ENCODE measurements at places on chromosomes 3 and 15.

DNA sequence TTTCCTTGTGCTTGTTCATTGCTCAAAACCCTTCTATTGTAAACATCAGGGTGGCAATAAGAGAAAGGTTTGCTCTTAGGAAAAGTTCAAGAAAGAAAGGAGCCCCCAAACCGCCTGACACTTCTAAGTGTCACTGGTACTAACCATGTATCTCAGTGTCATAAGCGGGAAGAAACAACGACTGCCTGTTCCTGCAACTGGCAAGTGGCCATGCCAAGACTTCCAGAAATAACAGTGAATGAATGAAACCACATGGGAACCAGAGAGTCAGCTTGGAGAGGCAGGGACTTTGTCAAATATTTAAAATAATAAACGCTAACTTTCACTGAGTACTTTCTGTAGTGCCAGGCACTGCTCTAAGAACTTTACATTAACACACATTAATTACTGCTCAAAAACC lies 1.1 kb downstream of the PLSCR2 start:
- no peak for DNase-seq

GRCh38 chr15:52102463-52102862 lies 10.1 kb downstream of the BCL2L10 start:
- DNase-seq = no peak

- no peak for DNase-seq
Observed at GRCh38 chr15:62740141-62741004, 302.2 kb upstream of the TPM1 start.

DNA sequence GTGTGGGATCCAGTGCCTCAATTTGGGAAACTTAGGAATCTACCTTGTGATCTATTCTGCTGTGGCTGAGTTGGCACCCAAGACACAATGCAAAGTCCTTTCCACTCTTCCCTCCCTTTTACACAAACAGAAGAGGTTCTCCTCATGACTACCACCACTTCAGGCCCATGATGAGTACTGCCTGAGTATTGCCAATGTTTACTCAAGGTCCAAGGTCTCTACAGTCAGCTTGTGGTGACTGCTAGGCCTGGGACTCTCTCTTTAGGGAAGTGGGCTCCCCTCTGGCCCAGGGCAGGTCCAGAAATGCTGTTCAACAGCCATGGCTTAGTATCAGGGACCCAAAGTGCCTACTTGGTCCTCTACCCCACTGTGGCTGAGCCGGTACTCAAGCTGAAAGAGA lies 56.8 kb upstream of the PEX5L start:
- no peak for DNase-seq

DNA sequence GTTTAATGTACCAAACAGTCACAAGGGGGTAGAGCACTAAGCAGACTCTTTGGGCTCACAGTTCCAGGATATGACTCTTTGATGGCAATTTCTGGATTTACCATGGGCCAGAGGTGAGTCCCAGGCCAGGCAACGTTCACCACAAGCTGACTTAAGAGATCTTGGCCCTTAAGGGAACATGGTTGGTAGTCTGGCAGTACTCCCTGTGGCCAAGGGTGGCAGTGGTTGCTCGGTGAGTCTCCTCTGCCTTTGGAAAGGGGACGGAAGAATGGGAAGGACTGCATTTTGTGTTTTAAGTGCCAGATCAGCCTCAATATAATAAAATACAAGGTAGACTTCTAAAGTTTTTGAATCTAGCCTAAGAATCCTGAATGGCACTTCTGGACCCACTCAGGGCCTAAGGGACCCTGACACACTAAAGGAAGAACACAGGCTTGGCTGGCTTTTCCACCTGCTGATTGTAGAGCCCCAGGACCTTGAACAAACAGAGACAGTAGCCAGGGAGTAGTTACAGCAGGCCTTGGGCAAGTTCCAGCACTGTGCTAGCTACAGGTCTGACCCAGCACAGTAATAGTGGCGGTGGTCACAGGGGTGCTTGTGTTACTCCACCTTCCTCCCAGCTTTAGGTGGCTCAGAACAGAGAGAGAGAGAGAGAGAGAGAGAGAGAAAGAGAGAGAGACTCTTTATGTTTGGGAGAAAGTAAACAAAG lies 730.7 kb upstream of the ALCAM start:
- no peak for DNase-seq

DNA sequence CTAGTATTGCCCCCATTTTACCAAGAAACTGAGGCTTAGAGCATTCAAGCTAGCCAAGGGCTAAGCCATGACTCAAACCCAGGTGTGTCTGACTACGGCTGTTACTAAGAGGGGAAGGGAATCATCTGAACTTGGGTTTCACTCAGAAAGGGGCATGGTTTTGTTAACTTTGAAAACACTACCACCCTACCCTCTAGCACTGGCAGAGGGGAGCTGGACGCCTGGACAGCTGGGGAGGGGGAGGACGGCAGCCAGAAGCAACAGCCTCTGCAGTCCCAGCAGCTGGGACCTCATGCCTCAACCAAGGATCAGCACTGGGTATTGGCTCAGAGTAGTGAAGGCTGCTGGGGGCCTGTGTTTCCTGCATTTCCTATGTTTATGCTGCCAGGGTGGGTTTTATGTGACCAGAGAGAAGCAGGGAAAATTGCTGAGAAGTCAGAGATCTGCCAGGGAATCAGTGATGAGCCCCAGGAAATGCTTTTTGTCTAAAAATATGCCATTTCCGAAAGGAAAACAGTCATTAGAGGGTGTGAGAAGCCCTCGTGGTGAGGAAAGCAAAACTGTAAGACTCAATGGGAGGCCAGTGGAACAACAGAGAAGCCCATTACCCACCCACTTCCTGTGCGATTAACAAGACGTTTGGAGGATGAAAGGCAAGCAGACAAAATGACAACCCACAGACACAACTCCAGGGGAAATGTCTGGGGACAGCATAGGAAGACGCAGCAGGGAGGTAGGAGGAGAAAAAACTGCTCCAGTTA lies 41.2 kb downstream of the LIPC start:
- DNase-seq = no peak

DNA sequence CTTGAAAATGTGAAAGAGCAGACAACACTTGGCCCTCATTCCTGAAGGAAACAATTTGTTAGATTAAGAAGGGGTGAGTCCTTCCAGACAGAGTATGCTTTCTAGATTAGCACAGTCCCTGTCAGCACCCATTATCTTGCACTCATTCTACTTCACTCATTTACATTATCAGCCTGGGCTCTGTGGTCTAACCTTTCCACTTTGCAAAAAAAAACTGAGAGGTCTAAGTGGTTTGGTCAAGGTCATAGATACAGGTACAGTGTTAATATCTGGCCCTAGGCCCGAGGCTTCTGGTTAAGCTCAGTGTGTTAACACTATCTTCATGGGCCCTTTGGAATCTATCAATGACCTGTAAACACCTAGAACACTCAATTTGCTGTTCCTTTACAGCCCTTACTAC lies 123.4 kb upstream of the LRRN1 start:
- no peak for DNase-seq

GRCh38 chr3:46127503-46127902 lies 80.6 kb downstream of the CCR1 start:
- no peak for DNase-seq

GRCh38 chr3:148079370-148079769 lies 618.3 kb upstream of the AGTR1 start:
- no peak for DNase-seq

GRCh38 chr3:164460851-164461250 lies 617.4 kb downstream of the SI start:
- DNase-seq = no peak

DNA sequence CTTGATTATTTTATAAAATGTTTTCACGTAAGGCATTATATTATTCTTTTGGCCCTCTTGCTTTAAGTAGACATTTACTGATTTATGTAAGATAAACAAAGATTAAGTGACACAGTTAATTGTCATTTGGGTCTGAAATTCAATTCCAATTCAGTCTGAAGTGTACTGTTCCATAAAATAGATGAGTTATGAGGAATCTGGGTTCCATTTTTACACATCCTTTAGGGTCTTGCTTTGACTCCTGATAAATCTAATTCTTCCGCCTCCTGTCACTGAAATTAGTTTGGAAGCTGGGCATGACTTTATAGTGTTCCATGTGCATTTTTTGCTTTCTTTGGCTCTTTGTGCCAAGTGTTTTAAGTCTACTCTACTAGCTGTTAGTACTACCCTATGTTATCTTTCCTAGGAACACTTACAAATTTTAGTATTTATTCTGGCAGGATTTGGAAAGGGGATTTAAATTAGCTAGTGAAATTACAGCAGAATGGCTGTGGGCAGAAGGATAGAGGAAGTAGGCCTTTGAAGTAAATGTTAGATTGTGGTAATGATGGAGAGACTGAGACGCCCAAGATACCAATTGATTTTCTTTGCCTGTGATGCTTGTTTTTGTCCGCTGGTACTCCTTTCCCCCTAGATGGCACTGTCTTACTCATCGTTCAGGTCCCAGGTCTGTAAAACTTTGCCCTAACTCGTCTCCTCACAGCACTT lies 14.3 kb downstream of the ARL8B start:
- DNase-seq = no peak

GRCh38 chr15:86493884-86494283 lies 414.2 kb downstream of the AGBL1 start:
- DNase-seq = no peak

- DNase-seq = no peak
Observed at GRCh38 chr15:68672251-68672650, 93.5 kb downstream of the CORO2B start.

- DNase-seq = no peak
Observed at GRCh38 chr15:88120026-88120425, 136.5 kb downstream of the NTRK3 start.

- no peak for DNase-seq
Observed at GRCh38 chr3:162799910-162800309, 1303.3 kb downstream of the OTOL1 start.

DNA sequence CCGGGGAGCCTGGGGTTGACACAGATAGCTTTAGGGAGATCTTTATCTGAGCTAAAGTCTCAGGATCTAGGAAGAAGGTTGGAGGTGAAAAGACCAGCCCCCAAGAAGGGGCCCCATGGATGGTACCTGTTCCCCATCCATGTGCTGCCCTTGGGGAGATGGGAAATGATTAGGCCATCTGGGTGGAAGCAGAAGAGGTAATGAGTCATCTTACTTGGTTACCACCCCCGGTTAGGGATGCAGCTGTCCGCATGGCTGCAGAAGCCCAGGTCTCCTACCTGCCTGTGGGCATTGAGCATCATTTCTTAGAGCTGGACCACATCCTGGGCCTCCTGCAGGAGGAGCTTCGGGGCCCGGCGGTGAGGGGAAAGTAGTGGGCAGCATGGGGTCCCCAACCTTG lies 3.1 kb upstream of the CPLX3 start:
- no peak for DNase-seq

DNA sequence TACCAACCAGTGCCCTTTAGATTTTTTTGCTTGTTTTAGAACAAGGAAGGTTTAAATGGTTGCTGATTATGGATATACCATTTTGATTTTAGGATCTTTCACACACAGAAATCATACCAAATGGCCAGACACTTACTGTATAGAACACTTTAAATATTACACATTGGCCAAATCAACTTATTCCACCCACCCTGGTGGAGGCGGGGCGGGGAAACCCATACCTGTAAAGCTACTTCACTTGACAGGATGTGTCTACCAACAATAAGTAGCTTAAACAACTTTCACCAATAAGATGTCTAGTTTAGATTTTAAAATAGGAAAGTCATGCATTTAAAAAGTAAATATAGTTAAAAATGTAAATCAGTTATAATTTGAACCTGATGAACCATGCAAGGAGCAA lies 17.0 kb upstream of the SFMBT1 start:
- DNase-seq = no peak

DNA sequence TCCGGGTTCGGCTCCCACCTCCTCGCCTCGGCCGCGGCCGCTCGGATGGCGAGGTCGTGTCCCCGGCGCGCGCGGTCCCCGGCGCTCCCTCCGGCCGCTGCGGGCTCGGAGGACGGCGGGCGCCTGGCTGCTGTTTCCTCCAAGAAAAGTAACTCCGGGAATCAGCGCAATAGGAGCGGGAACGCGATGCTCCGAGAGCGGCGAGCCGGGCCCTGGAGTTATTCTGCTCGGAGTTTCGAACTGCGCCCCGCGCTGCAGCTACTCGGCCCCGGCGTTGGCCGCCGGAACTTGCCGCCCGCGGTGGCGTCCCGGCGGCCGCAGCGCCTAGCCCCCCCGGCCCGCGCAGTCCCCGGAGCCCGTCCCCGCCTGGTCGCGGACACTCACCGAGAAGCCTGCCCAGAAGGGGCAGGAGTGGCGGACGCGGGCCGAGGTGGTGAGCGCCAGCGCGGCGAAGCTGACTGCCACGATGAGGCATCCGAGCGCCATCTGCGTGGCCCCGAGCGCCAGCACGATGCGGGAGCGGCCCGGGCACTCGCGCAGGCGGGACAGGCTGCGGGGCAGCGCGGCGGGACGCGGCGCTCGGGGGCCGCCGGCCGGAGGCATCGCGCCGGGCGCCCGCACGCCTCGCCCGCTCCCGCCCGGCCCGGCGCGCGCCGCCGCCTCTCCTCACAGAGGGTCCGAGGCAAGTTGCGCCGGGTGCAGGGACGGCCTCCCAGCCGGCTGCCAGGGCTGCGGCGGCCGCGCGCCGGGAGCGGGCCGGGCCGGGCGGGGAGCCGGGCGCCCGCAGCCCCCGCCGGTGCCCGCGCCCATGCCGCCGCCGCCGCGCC lies 251.9 kb downstream of the TJP1 start:
- peak; percentile 41 for DNase-seq
